NCI-H1105 treated with DMSO at 0.1 percent for 48 hours (cell line): ENCODE measurements at places on chromosomes 16 and 17.

DNA sequence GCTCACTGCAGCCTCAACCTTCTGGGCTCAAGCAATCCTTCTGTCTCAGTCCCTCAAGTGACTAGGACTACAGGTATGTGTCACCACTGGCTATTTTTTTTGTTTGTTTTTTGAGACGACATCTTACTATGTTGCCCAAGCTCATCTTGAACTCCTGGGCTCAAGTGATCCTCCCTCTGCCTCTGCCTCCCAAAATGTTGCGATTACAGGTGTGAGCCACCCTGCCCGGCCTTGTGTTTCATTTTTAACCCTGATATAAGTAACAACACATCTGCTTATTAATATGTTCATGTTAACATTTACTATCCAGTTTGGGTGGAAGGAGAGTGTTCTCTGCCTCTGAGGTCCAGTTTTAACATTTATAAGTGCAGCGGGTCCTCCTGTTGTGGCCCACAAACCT, 3.1 kb downstream of the FAM20A start:
- DNase-seq: no peak

DNA sequence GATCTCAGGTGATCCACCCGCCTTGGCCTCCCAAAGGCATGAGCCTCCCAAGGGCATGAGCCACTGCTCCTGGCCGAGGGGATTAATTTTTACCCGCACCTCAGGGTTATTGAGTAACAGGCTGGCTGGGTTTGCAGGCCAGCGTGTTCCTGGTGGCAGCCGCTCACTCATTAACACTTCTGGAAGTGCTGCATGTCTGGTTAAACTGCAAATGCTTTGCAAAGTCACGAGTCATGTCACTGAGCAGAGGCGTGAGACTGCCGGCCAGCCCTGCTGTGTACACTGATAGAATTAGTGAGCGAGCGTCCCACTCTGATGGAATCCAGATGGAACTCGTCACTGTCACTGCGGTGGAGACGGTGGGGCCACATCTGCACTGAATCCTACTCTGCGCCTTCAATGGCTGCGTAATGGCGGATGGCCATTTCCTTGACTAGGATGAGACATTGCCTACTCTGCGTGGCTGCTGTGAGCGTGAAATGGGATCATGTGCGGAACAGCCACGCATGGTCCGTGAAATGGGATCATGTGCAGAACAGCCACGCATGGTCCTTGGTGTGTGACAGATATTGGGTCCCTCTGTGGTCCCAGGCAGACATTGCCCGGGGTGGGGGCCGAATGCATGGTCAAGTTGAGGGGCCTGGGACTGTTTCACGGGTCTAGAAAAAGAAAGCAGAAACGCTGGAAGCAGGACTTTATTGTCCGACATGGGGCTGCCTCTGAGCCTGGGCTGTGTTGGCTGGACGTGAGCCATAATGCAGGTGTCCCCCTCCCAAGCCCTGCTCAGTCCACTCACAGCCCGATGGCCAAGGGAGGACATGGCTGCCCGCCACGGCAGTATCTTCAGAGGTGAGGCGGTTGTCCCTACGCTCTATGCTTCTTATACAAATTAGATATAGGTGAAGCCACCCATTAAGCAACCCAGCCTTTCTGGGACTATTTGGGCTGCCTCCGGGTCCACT, 740 bp upstream of the SLC5A10 start:
- DNase-seq: no peak

GRCh38 chr16:69187446-69188235, 677 bp downstream of the SNTB2 start:
- peak; percentile 65 for DNase-seq

- DNase-seq: no peak
These were observed 36.9 kb downstream of the TBX4 start for GRCh38 chr17:61488878-61489718.

- DNase-seq: peak; percentile 18
These were observed at the start of gene NGFR for GRCh38 chr17:49494986-49495841. TSS of gene NGFR (plus strand) at chr17:49495293. CDS start at chr17:49495418, 125 bp downstream.
